HCT116 (cell line): ENCODE measurements at places on chromosomes 2 and 18. TPM values are rescaled to one million over a fixed set of nuclear protein-coding genes. Genes with fewer than 3 reads are reported as not detected.

- H3K36me3 ChIP-seq = no peaks in the 10 kb centered on the region
- H3K4me1 ChIP-seq = no peaks in the 10 kb centered on the region
- no peak for DNase-seq
- no peaks in the 10 kb centered on the region for H3K27me3 ChIP-seq
- no peak overlapping the region for H3K27ac ChIP-seq
Observed at GRCh38 chr2:225022188-225022587, 20.1 kb downstream of the DOCK10 start.

- no peak overlapping the region for H3K27ac ChIP-seq
- H3K4me1 ChIP-seq = 0 out of 2 replicates have a peak, but pooled peaks cover 6% of the 10 kb centered on the region
- H3K36me3 ChIP-seq = no peaks in the 10 kb centered on the region; the same call in 1 of the 2 replicates
Observed at GRCh38 chr2:182133195-182133891, 147.7 kb downstream of the PPP1R1C start.

CD8B gene
- 0.47 TPM for total RNA-seq

ZNF396 gene
- 1.3 TPM for total RNA-seq

SAG gene
- total RNA-seq = not detected

NOSTRIN gene
- 3.1 TPM for total RNA-seq

SULT1C2 gene
- total RNA-seq = 3.9 TPM

DNA sequence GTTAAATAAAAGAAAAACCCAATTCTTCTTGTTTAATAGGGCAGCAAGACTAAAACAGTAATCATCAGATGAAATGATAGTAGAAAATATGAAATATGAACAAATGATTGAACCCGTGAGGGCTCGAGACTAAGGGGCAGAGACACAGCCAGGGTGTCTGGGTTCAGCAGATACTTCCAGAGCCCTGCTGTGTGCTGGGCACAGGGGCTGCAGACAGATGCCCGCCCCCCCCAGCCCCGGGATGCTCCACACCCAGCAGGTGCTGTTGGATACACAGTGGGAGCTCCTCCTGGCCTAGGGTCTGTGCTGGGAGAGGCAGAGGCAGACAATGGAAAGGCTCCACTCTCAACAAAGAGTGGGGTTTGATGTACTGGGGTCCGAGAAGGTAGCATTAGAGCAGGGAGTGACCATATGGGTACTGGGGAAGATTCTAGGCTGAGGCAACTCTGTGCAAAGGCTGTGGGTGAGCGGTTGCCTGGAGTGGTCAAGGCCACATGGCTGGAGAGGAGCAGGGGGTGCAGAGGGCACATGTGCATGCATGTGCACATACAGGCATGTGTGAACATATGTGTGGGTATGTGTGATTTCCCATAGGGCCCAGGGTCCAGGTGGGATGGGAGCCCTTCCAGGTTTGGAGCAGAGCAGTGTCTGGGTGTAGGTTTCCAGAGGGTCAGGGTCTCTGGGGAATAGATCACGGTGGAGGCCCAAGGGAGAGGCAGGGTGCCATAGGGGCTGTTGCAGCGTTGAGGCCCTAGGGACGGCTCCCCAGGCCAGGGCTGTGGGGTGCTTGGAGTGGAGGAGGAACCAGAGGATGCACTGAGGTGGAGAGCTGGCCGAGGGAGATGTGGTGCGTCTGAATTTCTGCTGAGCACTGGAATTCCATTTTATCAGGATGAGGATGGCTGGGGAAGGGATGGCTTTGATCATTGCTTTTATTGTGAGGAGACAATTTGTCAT lies 36.7 kb downstream of the LDLRAD4 start:
- no peaks in the 10 kb centered on the region for H3K4me1 ChIP-seq
- DNase-seq = no peak
- H3K4me3 ChIP-seq = no peak overlapping the region
- H3K36me3 ChIP-seq = no peaks in the 10 kb centered on the region

UGT1A6 gene
- not detected for total RNA-seq

DNA sequence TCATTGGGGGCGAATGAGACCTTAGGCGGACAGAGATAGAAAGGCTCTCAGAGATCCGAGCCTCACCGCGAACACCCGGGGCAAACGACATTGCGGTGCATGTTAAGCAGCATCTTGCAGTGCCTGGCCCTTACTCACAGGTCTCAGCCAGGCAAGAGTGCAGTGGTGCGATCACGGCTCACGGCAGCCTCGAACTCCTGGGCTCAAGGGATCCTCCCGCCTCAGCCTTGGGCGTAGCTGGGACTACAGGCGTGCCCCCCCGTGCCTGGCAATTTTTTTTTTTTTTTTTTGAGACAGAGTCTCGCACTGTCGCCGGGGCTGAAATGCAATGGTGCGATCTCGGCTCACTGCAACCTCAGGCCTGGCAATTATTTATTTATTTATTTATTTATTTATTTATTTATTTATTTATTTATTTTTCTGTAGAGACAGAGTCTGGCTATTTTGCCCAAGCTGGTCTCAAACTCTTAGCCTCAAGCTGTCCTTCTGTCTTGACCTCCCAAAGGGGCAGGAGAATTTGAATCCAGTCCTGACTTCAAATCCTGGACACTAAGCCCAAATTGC lies 1.3 kb downstream of the LAMA3 start:
- H3K4me1 ChIP-seq = peaks cover 40% of the 10 kb centered on the region
- no peak overlapping the region for H3K4me3 ChIP-seq
- no peak overlapping the region for H3K27ac ChIP-seq
- no peak for DNase-seq
